ENCODE measurements at places on chromosomes 6 and 20. TPM values are rescaled to one million over a fixed set of nuclear protein-coding genes. Genes with fewer than 3 reads are reported as not detected.

The HLA-DOB gene
- total RNA-seq, result 0.97 TPM

The CAP2 gene
- total RNA-seq, result 15.7 TPM

The GPR6 gene
- not detected for total RNA-seq

DNA sequence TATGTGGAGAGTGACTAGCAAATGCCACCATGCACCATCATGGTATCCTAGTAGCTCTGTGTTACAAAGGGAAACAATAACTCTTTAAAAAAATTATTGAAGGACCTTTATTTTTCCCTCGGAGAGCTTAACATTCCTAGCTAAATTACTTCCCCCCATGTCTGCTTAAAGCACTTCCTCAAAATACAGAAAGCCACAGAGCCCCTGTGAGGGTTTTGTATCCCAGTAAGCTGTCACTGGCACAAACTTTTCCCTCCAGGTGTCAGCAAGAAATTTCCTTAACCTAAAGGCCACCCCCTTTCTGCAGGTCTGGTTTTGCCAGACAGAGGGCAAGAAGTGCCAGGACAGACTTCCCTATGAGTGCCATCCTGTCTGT lies 340.0 kb upstream of the PRDM1 start:
- no peak overlapping the region for H3K27ac ChIP-seq
- no peaks in the 10 kb centered on the region for H3K36me3 ChIP-seq
- H3K27me3 ChIP-seq, result no peaks in the 10 kb centered on the region
- H3K4me3 ChIP-seq, result no peak overlapping the region
- DNase-seq, result no peak

DNA sequence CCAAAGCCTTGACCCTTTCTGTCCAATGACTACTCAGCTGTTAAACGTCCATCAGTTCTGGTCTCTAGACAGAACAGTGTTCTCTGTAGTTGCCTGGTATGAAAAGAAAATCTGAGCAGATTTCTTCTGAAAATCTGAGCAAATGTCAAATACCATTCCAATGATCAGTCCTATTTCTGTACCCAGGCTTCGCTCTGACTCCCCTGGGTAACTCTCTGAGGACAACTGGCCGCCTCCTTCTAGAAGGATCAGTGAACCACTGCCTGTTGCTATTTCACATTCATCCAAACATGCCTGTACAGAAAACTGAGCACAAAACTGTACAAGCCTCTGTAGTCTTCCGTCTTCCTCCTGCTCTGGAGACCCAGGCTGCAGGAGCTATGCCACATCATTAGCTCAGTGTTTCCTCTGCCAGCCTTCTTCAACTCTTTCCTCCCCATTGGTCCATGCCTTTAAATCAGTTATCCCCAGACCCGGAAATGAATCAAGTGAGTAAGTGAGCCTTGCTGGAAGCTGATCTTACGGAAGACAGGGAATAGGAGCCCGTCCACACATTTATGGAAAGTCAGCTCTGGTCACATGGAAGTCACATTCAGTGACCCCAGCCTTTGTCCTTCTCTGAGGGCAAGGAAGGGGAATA lies 63.3 kb downstream of the DAAM2 start:
- H3K27ac ChIP-seq, result no peak overlapping the region
- no peaks in the 10 kb centered on the region for H3K36me3 ChIP-seq
- peaks cover 94% of the 10 kb centered on the region for H3K27me3 ChIP-seq

DNA sequence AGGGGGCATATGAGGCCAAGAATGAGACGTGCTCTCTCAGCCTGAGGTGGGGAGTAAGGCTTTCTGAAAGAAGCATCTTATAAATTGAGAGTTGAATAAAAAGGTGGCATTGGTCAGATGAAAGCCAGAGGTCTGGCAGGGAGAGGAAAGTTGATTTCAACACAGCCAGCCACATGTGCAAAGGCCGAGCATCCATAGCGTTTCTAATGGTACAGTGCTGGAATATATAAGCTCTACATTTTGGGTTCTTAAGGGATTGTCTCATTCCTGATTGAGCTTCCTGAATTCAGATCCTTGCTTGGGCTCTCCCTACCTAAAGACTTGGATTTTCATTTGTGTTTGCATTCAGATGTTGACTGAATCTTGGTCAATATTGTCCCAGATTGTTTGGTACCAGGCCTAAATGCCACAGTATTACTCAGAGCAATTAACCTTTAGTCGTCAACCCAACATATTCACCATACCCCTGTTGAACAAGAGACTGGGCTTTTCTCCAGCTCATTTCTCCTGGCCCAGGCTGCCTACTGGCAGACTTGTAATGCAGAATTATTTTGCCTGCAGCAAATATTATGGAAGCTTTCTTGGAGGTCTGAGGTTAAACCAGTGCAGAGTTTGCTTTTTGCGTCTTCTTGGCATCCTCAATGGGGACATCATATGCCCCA lies 14.5 kb upstream of the BCAS1 start:
- H3K36me3 ChIP-seq, result no peaks in the 10 kb centered on the region
- H3K27ac ChIP-seq, result no peak overlapping the region
- H3K27me3 ChIP-seq, result peaks cover under 1% of the 10 kb centered on the region
- no peak for DNase-seq
- H3K4me3 ChIP-seq, result no peak overlapping the region

DNA sequence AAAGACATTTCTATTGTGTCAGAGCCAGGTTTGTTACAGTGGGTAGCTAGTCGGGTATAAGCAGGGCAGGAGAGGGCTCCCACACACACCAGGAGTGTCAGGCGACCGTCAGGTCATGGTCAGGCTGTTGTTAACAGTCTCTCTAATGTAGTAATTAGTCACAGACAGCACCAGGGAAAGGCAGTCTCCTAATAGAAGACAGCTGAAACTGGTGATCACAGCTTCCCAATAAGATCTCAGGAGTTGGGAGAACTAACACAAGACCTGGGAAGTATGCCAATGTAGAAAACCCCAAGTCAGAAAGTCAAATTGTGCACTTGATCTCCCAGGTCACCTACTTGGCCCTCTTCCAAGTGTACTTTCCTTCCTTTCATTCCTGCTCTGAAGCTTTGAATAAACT lies 53.0 kb upstream of the GPR6 start:
- peaks cover 24% of the 10 kb centered on the region for H3K4me1 ChIP-seq
- peak; percentile 11 for DNase-seq
- H3K36me3 ChIP-seq, result no peaks in the 10 kb centered on the region
- no peak overlapping the region for H3K4me3 ChIP-seq

DNA sequence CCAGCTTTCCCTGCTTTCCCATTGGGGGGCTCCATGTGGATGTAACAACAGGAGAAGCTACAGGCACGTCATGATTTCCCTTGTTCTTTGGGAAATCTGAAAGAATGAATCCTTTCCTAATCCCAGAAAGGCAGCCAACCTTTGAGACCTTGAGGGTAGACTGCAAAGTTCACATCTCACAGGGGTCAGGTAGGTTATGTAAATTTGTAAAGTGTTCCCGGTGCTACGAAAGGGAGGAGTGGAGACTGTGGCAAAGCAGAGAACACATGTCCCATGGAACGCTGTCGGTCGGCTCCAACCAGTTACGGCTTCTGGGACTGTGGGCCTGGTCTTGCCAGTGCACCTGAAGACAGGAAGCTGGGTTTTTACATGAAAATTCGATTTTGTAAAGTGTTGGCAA lies 85.1 kb downstream of the RSPH3 start:
- H3K36me3 ChIP-seq, result peaks cover 32% of the 10 kb centered on the region
- no peaks in the 10 kb centered on the region for H3K27me3 ChIP-seq

- peaks cover 5% of the 10 kb centered on the region for H3K36me3 ChIP-seq
- DNase-seq, result no peak
- no peak overlapping the region for H3K27ac ChIP-seq
- no peaks in the 10 kb centered on the region for H3K27me3 ChIP-seq
- no peak overlapping the region for H3K4me3 ChIP-seq
- H3K4me1 ChIP-seq, result peaks cover 42% of the 10 kb centered on the region
Measured at GRCh38 chr6:52157301-52157941, 28.8 kb upstream of the IL17A start.

DNA sequence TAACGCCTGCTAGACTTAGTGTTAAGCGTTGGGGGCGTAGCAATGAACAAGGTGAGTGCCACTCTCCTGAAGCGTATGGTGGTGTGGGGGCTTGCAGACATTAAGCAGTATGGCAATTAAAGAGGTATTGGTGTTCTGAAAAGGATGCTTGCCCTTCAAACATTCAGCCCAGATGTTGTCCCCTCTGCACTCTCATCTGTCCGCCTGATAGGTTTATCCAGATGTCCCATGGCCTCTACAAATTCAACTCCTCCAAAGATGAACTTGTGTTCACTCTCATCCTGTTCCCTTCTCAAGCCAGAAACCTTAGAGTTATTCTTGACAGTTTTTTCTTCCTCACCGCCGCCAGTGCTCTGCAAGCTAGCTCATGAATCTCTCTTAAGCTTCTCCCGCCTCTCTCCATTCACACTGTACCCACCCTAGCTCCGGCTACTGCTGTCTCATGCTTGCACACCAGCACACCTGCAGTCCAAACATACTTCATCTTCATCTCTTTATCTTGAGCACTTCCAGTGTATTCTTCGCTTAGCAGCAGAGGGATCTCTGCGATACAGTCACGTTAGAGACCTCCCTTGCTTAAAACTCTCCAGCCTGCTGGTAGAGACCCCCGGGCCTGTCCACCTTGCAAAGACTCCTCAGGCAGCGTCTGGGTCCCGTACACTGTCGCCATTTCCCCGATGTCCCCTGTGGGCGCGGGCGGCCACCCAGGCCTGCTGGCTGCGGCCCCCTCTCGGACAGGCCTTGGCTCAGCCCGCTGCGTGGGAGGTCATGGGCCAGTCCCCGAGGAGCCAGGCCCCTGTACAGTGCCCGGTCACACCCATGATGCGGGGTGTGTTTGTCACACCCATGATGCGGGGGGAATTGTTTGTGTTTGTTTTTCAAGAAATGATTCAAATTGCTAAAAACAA lies 962 bp downstream of the DDX27 start:
- no peaks in the 10 kb centered on the region for H3K27me3 ChIP-seq
- no peak for DNase-seq
- peaks cover 14% of the 10 kb centered on the region for H3K4me1 ChIP-seq
- peaks cover 60% of the 10 kb centered on the region for H3K36me3 ChIP-seq

The GATA5 gene
- not detected for total RNA-seq

GRCh38 chr20:32614772-32615171 lies 29.6 kb upstream of the NOL4L start:
- no peaks in the 10 kb centered on the region for H3K4me1 ChIP-seq
- no peak overlapping the region for H3K4me3 ChIP-seq

DNA sequence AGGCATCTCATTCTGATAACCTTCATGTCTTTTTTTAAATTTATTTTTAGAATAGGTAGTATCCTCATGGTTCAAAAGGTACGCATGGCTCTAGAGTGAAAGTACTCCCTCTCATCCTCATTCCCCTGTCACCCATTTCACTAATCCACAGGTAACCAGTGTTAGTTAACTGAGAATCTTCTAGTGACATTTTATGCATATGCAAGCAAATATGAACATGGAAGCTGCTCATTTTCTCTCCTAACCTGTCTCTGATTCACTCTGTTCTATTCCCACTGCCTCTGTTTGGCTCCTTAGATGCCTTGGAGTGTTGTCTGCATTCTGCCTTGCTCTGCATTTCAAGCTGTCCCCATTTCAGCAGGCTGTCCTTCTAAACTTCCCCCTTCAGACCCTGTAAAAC lies 4.5 kb downstream of the NCOA7 start:
- H3K27me3 ChIP-seq, result no peaks in the 10 kb centered on the region
- peak overlapping the region; percentile 27 for H3K4me3 ChIP-seq
- peaks cover 21% of the 10 kb centered on the region for H3K36me3 ChIP-seq
- no peak for DNase-seq

The OR2H2 gene
- not detected for total RNA-seq

DNA sequence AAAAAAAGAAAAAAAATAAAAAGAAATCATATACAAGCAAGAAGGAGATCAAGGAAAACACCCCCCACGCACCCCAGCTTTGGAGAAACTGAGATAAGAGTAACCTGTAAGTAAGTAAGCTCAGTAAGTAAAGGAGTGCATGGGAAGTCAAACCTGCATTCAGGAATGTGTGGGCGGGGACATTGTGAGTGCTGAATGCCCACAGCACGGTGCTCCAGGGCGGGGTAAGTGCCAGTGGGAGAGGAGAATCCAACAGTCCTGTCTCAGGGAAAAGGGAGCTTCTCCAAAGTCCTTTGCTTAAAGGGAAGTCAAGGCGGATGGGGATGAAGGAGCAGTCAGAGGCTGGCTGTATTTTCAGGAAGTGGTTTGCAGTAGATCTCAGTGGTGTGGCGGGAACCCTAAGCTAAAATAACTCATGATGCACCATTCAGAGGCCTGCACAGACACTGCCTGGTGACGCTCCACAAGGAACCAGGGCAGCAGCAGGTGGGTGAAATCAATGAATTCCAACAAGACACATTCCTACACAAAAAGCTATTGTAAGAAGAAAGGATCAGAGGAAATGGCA lies 368.0 kb downstream of the QKI start:
- H3K27ac ChIP-seq, result no peak overlapping the region
- H3K4me1 ChIP-seq, result no peaks in the 10 kb centered on the region
- H3K27me3 ChIP-seq, result no peaks in the 10 kb centered on the region
- DNase-seq, result no peak

GRCh38 chr20:45921337-45922189 lies 9.6 kb upstream of the PLTP start:
- no peak overlapping the region for H3K27ac ChIP-seq
- no peak overlapping the region for H3K4me3 ChIP-seq
- no peaks in the 10 kb centered on the region for H3K4me1 ChIP-seq
- H3K36me3 ChIP-seq, result no peaks in the 10 kb centered on the region
